ENCODE measurements at places on chromosomes 4 and X. TPM values are rescaled to one million over a fixed set of nuclear protein-coding genes. Genes with fewer than 3 reads are reported as not detected.

GRCh38 chrX:129233786-129234185, 289.5 kb downstream of the SMARCA1 start:
- no peak for DNase-seq
- H3K27me3 ChIP-seq, result no peaks in the 10 kb centered on the region
- no peak overlapping the region for H3K27ac ChIP-seq
- no peaks in the 10 kb centered on the region for H3K4me1 ChIP-seq
- no peak overlapping the region for H3K4me3 ChIP-seq

DNA sequence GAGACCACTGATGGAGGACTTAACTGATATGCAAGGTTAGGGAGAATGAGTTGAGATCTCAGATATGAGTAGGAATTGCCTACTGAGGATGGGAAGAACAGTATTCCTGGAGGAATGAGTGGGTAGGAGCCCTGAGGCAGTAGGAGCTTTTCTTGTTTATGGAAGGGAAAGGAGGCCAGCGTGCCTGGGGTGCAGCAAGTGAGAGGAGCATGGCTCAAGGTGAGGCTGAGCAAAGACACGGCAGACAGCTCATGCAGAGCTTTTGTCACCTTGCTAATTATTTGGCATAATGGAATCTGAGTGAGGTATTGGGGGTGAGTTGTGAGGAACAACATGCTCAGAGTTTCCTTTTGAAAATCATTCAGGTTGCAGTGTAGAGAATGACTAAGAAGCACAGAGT, 65.3 kb upstream of the IBSP start:
- H3K27me3 ChIP-seq, result no peaks in the 10 kb centered on the region
- no peaks in the 10 kb centered on the region for H3K4me1 ChIP-seq
- no peaks in the 10 kb centered on the region for H3K36me3 ChIP-seq
- H3K4me3 ChIP-seq, result no peak overlapping the region

DNA sequence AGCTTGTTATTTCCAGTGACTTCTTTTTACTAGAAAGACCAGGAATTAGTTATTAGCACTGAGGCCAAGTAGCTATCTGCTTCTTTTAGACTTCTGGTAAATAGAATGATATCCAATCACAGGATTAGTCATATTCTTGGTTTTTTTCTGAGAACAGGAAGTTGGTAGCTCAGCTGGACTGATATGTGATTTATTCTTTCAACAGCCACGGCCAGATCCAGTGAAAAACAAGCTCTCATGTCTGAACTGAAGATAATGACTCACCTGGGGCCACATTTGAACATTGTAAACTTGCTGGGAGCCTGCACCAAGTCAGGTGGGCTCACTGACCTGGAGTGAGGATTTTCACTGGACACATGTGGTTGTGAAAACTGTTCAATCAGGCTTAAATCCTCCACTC, 48.6 kb downstream of the PDGFRA start:
- H3K4me3 ChIP-seq, result no peak overlapping the region
- no peaks in the 10 kb centered on the region for H3K4me1 ChIP-seq
- no peak for DNase-seq
- H3K27ac ChIP-seq, result no peak overlapping the region

GRCh38 chrX:45823536-45823935, 622.9 kb upstream of the DIPK2B start:
- no peak for DNase-seq
- no peaks in the 10 kb centered on the region for H3K36me3 ChIP-seq
- no peak overlapping the region for H3K4me3 ChIP-seq
- H3K27me3 ChIP-seq, result no peaks in the 10 kb centered on the region

DNA sequence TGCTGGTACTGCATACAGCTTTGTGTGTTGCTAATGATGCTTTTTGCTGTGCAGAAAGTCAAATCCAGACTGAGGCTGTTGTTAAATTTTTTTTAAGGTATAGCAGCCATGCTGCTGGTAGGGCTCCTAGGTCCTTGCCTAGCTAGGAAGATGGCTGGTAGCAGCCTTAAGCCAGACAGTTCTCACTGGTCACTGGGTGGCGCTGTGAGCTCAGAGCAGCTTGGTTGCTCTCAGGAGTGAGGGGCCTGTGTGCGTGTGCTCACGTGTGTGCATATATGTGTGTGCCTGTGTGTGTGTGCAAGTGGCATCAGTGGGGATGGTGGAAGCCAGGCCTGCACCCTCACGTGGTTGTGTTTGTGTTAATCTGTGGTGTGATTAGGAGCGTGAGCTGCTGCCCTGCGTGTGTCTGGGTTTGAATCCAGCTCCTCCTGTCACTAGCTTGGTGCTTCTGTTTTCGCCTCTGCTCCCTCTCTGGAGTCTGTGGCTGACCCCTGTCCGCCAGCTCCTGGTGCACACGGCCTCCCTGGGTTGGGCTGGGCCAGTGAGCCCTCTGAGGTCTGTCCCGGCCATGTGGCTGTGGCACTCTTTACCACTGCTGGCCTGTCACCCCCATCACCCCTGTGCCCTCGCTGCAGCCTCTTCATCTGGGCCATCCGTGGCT, 46.1 kb downstream of the SORCS2 start:
- DNase-seq, result no peak
- no peaks in the 10 kb centered on the region for H3K27me3 ChIP-seq
- no peak overlapping the region for H3K4me3 ChIP-seq
- no peak overlapping the region for H3K27ac ChIP-seq

DNA sequence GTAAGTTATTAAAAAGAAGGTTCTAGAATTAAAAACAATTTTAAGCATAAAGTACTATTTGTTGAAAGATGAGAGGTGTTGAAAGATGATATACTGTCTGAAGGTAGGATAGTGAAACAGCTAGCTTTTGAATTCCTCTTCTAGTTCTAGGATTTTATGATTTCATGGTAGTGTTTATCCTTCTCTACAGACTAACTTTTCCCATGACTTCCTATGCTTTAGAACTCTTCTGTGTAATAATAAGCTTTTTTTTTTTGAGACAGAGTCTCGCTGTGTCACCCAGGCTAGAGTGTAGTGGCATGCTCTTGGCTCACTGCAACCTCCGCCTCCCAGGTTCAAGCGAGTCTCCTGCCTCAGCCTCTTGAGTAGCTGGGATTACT, 96.0 kb upstream of the NUDT6 start:
- H3K27me3 ChIP-seq, result no peaks in the 10 kb centered on the region
- H3K4me3 ChIP-seq, result no peak overlapping the region
- H3K36me3 ChIP-seq, result peaks cover under 1% of the 10 kb centered on the region
- no peak overlapping the region for H3K27ac ChIP-seq

- no peak overlapping the region for H3K27ac ChIP-seq
- H3K27me3 ChIP-seq, result no peaks in the 10 kb centered on the region
- DNase-seq, result no peak
- no peaks in the 10 kb centered on the region for H3K36me3 ChIP-seq
- peaks cover 9% of the 10 kb centered on the region for H3K4me1 ChIP-seq
- no peak overlapping the region for H3K4me3 ChIP-seq
Measured at GRCh38 chr4:173269280-173269679, 64.9 kb downstream of the HMGB2 start.

DNA sequence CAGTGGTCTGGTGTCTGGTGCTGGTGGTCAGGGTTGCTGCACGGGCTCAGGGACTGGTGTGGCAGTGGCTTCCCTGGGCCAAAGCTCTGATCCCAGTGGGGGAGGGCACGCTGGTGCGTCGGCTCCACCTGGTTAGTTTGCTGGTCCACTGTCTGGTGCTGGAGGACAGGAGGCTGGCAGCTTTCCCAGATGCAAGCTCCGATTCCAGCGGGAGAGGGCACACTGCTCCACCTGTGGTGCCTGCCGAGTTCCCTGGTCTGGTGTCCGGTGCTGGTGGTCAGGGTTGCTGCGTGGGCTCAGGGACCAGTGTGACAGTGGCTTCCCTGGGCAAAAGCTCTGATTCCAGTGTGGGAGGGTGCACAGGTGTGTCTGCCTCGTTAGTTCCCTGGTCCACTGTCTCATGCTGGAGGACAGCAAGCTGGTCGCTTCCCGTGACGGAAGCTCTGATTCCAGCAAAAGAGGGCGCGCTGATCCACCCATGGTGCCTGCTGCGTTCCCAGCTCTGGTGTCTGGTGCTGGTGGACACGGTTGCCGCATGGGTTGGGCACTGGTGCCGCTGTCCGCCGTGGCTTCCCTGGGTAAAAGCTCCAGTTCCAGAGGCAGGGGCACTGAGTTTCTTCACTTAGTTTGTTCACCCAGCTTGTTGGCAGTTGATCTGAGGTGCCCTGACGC, 5.8 kb downstream of the VMA21 start:
- no peaks in the 10 kb centered on the region for H3K36me3 ChIP-seq
- H3K4me3 ChIP-seq, result no peak overlapping the region
- H3K27ac ChIP-seq, result no peak overlapping the region
- no peaks in the 10 kb centered on the region for H3K27me3 ChIP-seq
- no peak for DNase-seq

- no peaks in the 10 kb centered on the region for H3K36me3 ChIP-seq
- DNase-seq, result no peak
- no peak overlapping the region for H3K4me3 ChIP-seq
- H3K27me3 ChIP-seq, result no peaks in the 10 kb centered on the region
Measured at GRCh38 chr4:33149658-33150524, 2429.7 kb downstream of the PCDH7 start.

DNA sequence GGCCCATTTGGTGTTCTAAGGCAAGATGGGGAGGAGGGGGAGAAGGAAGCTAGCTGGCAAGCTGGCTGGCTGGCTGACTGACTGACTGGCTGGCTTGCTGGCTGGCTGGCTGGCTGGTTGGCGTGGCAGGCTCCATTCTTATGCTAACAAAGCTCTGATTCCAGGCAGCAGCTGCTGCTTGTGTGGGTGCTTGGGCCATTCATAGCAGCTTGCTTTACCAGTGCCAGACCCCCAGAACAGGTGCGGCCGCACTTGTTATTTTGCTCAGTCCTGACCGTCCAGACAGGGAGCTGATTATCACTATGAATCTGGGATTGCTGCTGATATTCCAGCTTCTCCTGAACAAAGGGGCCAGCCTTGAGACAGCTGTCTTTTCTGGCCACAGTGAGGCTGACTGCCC, 131.2 kb upstream of the PAK3 start:
- no peak overlapping the region for H3K4me3 ChIP-seq
- H3K4me1 ChIP-seq, result no peaks in the 10 kb centered on the region
- no peaks in the 10 kb centered on the region for H3K27me3 ChIP-seq
- H3K27ac ChIP-seq, result no peak overlapping the region
- no peak for DNase-seq

DNA sequence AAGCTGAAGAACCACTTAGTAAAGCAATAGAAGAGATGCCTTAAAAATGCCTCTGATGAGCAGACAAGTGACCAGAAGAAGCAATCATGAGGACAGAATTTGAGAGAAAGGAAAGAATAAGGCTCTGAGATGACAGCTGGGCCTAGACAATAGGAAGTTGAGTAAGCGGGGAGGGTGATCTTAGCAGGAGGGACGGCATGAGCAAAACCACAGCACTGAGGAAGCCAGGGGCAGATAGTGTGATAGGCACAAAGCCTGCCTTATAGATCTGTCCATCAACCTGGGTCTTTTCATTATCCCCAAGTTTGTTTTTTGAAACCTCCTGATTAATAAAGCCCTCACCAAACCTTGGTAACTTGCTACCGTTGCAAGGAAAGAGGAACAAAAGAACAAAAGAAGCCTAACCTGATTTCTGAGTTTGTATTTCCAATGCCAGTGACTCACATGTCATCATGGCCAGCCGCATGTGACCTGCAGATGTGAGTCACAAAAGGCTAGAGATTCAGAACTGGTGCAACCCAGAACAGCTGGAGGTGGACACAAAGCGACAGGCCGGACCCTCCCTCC, 55.7 kb upstream of the PPARGC1A start:
- no peaks in the 10 kb centered on the region for H3K4me1 ChIP-seq
- H3K27ac ChIP-seq, result no peak overlapping the region
- H3K27me3 ChIP-seq, result no peaks in the 10 kb centered on the region
- H3K4me3 ChIP-seq, result no peak overlapping the region
- H3K36me3 ChIP-seq, result no peaks in the 10 kb centered on the region
- DNase-seq, result no peak

GRCh38 chrX:150607201-150607600, 38.8 kb downstream of the MTM1 start:
- H3K27ac ChIP-seq, result no peak overlapping the region
- no peaks in the 10 kb centered on the region for H3K27me3 ChIP-seq
- no peak for DNase-seq

DNA sequence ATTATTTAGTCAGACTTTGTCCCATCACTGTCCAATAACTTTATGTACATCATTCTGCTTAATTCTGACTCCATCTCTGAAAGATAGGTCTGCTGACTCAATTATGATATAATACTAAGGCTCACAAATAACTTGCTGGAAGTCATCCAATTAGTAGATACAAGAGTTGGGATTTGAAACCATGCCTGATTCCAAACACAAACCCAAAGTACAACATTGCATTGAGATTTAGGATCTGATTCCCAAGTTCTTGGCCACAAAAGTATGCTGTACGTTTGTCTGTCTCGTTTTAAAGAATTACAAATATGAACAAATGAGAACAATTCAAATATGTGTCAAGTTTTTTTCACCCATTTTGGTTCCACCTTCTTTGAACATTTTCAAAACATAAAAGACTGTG, 108.8 kb downstream of the AMELX start:
- H3K27me3 ChIP-seq, result no peaks in the 10 kb centered on the region
- no peak for DNase-seq
- no peak overlapping the region for H3K27ac ChIP-seq

The GPR34 gene
- total RNA-seq, result 0.95 TPM

The IL3RA gene
- 0.44 TPM for total RNA-seq

The SEPTIN11 gene
- total RNA-seq, result 56.8 TPM

The TMEM184C gene
- 35.9 TPM for total RNA-seq

The DCLK2 gene
- not detected for total RNA-seq

The SHOX gene
- total RNA-seq, result not detected
